ENCODE measurements at places on chromosomes 16 and 17.
A peak's percentile ranks its signal among the peaks of the same experiment; 100 is the strongest.

GRCh38 chr16:17386229-17386628 lies 84.5 kb downstream of the XYLT1 start:
- H3K4me1 ChIP-seq, result no peaks in the 10 kb centered on the region
- H3K4me3 ChIP-seq, result no peak overlapping the region
- H3K36me3 ChIP-seq, result peaks cover 4% of the 10 kb centered on the region
- DNase-seq, result no peak
- H3K27me3 ChIP-seq, result no peaks in the 10 kb centered on the region

DNA sequence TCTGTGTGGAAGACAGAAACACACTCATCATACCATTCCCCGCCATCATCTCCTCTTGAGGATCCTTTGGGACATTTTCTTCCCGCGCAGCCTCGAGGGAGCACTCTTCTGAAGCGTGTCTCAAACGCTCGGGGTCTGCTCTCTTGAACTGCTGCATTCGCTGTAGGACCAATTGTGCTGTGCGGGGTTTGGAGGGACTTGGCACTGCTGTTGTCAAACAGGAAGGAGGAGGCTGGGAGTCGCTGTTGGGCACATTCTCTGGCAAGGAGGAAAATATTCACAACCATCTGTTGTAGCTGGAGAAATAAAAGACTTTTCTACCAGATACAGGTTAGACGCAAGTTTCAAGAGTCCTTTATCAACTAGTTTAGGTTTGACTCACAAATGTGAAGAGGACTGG lies 5.0 kb downstream of the SLX4 start:
- no peak for DNase-seq
- H3K36me3 ChIP-seq, result peaks cover 10% of the 10 kb centered on the region
- H3K27me3 ChIP-seq, result no peaks in the 10 kb centered on the region
- peaks cover 10% of the 10 kb centered on the region for H3K4me1 ChIP-seq

DNA sequence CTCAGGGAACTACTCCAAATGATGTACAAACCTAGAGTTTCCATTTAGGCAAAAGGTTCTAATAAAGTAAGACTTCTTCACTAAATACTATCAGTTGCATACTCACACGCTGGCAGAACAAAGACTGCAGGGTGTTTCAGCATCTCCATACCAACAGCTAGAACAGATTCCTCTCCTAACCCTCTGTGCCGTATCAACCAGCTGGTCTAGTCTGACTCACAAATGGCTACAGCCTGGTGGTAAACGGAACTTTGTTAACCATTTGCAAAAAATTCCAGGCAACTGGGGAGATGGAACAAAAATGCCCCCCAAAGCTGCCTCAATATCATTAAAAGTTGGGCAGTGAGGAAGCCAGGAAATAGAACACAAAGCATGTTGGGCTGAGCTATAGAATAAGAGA lies 217.1 kb downstream of the GRIN2A start:
- H3K27me3 ChIP-seq, result no peaks in the 10 kb centered on the region
- H3K4me3 ChIP-seq, result no peak overlapping the region
- no peaks in the 10 kb centered on the region for H3K36me3 ChIP-seq

DNA sequence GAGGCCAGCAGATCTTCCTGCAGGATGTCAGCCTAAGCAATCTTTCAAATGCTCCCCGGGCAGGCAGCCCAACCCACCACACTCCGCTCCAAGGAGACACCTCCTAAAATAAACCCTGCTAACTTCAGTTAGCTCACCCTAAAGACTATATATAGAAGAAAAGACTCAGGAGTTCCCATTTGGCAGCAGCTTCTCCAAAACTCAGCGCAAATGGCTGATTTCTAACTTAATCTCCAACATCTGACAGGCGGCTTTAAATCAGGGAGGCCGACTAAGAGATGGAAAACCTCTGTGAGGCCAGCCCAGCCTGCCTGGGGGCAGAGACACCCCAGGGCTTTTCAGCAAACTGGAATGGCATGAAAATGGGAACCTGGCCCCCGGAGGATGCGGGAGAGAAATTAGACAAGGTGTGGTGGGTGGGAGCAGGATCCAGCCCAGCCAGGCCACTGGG lies 91.6 kb downstream of the XYLT1 start:
- no peak overlapping the region for H3K4me3 ChIP-seq
- no peaks in the 10 kb centered on the region for H3K36me3 ChIP-seq
- no peaks in the 10 kb centered on the region for H3K27me3 ChIP-seq
- no peaks in the 10 kb centered on the region for H3K4me1 ChIP-seq
- no peak overlapping the region for H3K27ac ChIP-seq

DNA sequence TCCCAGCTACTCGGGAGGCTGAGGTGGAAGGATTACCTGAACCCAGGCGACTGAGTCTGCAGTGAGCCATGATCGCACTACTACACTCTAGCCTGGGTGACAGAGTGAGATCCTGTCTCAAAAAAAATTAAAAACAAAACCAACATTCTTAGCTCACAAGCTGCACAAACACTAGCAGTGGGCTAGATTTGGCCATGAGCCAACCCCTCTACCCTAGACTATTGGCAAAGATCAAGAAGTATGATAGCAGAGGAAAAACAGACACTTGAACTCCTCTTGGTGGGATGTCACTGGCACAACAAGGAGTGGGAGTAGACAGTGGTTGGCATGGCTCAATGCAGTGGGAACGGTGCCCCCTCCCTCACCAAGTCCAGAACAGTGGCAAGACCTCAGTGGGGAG lies 19.6 kb upstream of the RIPOR1 start:
- H3K27ac ChIP-seq, result no peak overlapping the region
- no peaks in the 10 kb centered on the region for H3K27me3 ChIP-seq
- no peaks in the 10 kb centered on the region for H3K36me3 ChIP-seq
- H3K4me1 ChIP-seq, result peaks cover 5% of the 10 kb centered on the region
- H3K4me3 ChIP-seq, result no peak overlapping the region
- DNase-seq, result no peak

GRCh38 chr17:33977729-33978514 lies 277.2 kb upstream of the CCL2 start:
- H3K4me3 ChIP-seq, result no peak overlapping the region
- DNase-seq, result no peak
- H3K27me3 ChIP-seq, result no peaks in the 10 kb centered on the region
- H3K27ac ChIP-seq, result no peak overlapping the region
- no peaks in the 10 kb centered on the region for H3K4me1 ChIP-seq
- no peaks in the 10 kb centered on the region for H3K36me3 ChIP-seq

DNA sequence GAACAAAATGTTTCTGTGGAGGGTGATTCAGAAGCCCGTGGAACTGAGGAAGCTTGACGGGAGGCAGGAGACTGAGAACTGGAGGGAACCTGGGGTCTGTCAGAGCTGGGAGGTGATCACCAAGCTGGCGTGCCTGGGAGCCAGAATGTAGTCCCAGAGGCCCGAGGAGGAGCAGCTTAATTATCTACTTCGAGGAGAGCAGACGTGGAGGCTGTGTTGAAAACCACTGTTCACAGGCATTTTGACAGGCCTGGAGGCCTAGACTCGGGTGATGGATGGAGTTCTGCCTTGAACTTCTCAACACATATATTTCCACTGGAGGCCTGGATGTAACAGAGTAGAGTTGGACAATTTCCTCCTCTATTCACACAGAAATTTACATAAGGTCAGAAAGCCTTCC lies 177.7 kb upstream of the SALL1 start:
- H3K27ac ChIP-seq, result no peak overlapping the region
- peaks cover 7% of the 10 kb centered on the region for H3K36me3 ChIP-seq
- no peak for DNase-seq
- H3K27me3 ChIP-seq, result no peaks in the 10 kb centered on the region
- H3K4me3 ChIP-seq, result no peak overlapping the region
- peaks cover 13% of the 10 kb centered on the region for H3K4me1 ChIP-seq

DNA sequence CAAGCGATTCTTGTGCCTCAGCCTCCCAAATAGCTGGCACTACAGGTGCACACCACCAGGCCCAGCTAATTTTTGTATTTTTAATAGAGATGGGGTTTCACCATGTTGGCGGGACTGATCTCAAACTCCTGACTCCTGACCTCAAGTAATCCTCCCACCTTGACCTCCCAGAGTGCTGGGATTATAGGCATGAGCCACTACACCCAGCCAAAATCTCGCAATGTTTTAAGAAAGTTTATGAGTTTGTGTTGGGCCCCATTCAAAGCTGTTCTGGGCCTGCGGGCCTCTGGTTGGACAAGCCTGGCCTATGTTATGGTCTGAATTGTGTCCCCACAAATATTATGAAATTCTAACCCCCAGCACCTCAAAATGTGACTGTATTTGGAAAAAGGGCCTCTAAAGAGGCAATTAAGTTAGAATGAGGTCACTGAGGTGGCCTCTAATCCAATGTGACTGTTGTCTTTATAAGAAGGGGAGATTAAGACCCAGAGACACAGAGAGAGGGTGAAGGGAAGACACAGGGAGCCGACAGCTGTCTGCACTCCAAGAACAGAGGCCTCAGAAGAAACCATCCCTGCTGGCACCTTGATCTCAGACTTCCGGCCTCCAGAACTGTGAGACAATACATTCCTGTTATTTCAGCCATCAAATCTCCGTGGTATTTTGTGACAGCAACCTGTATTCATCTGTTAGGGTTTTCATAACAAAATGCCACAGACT lies 469.9 kb downstream of the HS3ST4 start:
- H3K36me3 ChIP-seq, result no peaks in the 10 kb centered on the region
- DNase-seq, result no peak
- H3K27me3 ChIP-seq, result no peaks in the 10 kb centered on the region
- no peaks in the 10 kb centered on the region for H3K4me1 ChIP-seq

- H3K27me3 ChIP-seq, result no peaks in the 10 kb centered on the region
- H3K27ac ChIP-seq, result no peak overlapping the region
- no peaks in the 10 kb centered on the region for H3K4me1 ChIP-seq
- no peak overlapping the region for H3K4me3 ChIP-seq
These were observed 1025.2 kb upstream of the GOT2 start for GRCh38 chr16:59759296-59759695.

- no peaks in the 10 kb centered on the region for H3K36me3 ChIP-seq
- no peaks in the 10 kb centered on the region for H3K27me3 ChIP-seq
- H3K27ac ChIP-seq, result no peak overlapping the region
- H3K4me1 ChIP-seq, result no peaks in the 10 kb centered on the region
- no peak for DNase-seq
- no peak overlapping the region for H3K4me3 ChIP-seq
These were observed 2272.1 kb downstream of the TP53TG3F start for GRCh38 chr16:35731341-35732040.

GRCh38 chr16:27508476-27508875 lies 41.2 kb downstream of the GTF3C1 start:
- no peaks in the 10 kb centered on the region for H3K27me3 ChIP-seq
- no peak overlapping the region for H3K4me3 ChIP-seq
- H3K27ac ChIP-seq, result no peak overlapping the region
- peaks cover 83% of the 10 kb centered on the region for H3K36me3 ChIP-seq

DNA sequence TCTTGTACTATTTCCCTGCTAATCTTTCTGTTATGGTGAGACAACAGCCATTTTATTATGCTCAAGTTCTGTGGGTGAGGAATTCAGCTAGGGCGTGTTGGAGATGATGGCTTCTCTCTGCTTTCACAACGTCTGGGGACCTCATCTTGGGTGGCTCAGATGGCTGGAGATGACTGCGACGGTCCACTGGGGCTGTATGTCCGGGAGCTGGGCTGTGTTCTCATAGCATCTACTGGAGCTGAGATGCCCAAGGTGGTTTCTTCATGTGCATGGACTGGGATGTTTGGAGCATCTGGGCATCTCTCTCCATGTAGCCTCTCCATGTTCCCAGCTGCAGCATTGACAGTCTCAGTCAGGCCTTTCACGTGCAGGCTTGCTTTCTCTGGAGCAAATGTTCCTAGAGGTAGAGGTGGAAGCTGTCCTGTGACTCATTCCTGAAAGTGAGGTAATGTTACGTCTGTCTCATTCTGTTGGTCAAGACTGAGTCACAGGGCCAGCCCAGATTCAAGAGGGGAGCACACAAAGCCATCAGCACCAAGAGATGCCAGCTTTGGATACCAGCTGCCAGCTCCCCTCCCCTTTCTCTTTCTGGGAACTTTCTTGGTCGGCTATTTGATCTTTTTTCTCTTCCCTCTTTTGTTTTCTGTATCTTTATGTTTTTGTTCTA lies 96.2 kb downstream of the RAP1GAP2 start:
- no peaks in the 10 kb centered on the region for H3K27me3 ChIP-seq
- DNase-seq, result peak; percentile 98
- peak overlapping the region; percentile 21 for H3K27ac ChIP-seq
- H3K36me3 ChIP-seq, result peaks cover 5% of the 10 kb centered on the region
- H3K4me1 ChIP-seq, result peaks cover 32% of the 10 kb centered on the region

GRCh38 chr16:4330277-4330874 lies 14.5 kb downstream of the GLIS2 start:
- no peak overlapping the region for H3K27ac ChIP-seq
- H3K4me1 ChIP-seq, result no peaks in the 10 kb centered on the region
- DNase-seq, result peak; percentile 76
- H3K27me3 ChIP-seq, result no peaks in the 10 kb centered on the region
- peaks cover 15% of the 10 kb centered on the region for H3K36me3 ChIP-seq
- no peak overlapping the region for H3K4me3 ChIP-seq

DNA sequence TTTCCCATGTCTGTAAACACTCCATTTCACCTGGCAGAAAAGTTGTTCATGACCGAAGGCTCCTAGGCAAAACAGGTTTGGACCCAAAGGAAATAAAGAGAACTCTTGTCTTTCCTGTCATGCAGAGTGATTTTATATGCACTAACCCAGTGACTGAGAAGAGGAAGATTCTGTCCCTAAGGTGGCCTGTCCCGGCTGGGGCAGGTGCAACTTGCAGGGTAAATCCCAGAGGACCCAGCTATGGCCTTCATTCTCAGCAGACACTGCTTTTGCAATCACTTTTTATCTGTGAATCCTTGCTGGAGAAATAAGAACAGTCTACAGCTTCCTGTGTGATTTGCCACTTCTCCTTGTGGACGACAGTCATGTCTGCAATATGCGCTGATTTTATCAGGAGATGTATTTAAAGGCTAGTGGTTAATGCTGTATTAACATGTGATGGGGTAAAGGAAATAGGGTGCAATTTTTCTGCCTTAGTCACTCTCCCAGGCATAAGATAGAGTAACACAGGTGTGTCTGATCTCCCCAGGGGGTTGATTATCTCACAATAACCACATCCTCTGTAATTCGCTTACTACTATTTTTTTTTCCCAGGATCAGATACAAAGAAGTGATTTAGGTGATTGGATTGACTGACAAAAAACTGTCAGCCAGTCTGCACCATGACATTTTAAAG lies 696.8 kb upstream of the SOX9 start:
- H3K4me3 ChIP-seq, result no peak overlapping the region
- no peaks in the 10 kb centered on the region for H3K27me3 ChIP-seq
- peak overlapping the region; percentile 57 for H3K27ac ChIP-seq
- no peaks in the 10 kb centered on the region for H3K36me3 ChIP-seq

GRCh38 chr17:44359006-44359405 lies 4.6 kb downstream of the FAM171A2 start:
- H3K27me3 ChIP-seq, result no peaks in the 10 kb centered on the region
- H3K36me3 ChIP-seq, result no peaks in the 10 kb centered on the region
- no peaks in the 10 kb centered on the region for H3K4me1 ChIP-seq
- no peak overlapping the region for H3K4me3 ChIP-seq
